ENCODE measurements at places on chromosomes 11 and 22.

DNA sequence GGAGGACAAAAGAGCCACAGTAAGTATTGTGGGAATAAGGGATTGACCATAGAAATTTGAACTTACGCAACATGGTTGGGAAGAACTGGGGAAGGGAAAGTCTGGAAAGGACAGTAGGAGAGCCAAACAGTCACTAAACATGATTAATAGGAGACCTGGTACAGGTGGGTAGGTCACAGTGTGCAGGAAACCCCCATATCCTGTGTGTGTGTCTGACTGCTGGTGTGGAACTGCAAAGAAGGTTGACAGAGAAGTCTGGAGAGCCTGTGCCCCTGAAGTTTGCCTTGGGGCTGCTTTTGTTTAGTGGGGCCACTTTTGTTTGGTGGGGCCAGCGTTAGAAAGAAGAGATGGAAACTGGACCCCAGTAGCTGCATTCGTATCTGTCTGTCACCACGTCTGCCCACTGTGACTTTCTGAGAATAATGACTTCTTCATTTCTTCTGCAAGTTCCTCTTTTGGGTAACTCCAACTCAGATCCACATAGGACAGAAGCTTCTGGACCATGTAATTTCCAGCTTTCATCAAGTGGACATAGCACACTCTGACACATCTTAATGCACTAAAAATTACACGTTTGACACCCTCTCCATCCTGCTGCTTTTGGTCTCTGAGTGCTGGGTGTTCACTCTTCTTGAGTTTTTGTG is 126.8 kb upstream of the RAG2 start:
- DNase-seq = peak; percentile 3

- DNase-seq = no peak
Measured at GRCh38 chr11:84522331-84522730, 1104.8 kb downstream of the DLG2 start.

DNA sequence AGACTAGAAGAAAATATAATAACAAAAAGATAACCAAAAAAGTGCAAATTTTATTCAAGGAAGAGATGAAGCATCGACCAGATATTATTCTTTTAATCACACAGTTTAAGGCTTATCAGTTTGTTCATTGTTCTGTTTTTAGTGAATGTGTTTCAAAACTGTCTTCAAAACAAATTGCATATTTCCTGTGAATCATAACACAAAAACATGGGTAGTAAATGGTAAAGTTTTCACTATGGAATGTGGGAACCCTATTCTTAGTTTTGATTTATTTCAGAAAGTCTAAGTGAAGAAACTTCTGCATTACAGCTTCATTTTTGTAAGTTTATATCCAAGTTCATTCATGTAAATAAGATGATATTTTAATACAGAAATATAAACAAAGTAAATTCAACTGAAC is 207.6 kb upstream of the LUZP2 start:
- DNase-seq = no peak

GRCh38 chr11:127117231-127117739 is 116.7 kb upstream of the KIRREL3 start:
- no peak for DNase-seq

- DNase-seq = no peak
Measured at GRCh38 chr11:12263141-12263693, 114.2 kb upstream of the PARVA start.

- peak; percentile 58 for DNase-seq
Measured at GRCh38 chr22:41831828-41832552, 915 bp upstream of the SREBF2 start.

- no peak for DNase-seq
Measured at GRCh38 chr11:45890886-45891550, 5.6 kb downstream of the MAPK8IP1 start.

- no peak for DNase-seq
Measured at GRCh38 chr22:32967386-32968101, 90.6 kb downstream of the SYN3 start.

- no peak for DNase-seq
Measured at GRCh38 chr11:120337355-120338106, 1.3 kb downstream of the ARHGEF12 start.

DNA sequence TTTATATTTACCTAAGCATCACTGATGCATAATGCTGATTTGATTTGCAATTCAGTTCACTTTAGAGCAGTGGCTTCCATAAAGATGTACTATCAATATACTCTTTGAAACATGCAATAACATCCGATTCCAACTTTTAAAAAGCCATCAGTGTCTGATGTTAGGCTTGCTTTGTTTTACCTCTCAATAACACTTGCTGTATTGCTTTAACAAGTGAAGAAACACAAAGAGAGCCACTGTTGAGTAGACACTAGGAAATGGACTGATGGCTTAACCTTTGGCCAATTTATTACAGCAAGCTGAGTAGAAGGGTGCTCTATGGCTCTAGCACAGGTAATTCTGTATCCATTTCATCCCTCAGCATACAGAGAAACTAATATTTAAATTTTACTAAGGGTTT is 122.1 kb downstream of the FCHSD2 start:
- DNase-seq = peak; percentile 21

DNA sequence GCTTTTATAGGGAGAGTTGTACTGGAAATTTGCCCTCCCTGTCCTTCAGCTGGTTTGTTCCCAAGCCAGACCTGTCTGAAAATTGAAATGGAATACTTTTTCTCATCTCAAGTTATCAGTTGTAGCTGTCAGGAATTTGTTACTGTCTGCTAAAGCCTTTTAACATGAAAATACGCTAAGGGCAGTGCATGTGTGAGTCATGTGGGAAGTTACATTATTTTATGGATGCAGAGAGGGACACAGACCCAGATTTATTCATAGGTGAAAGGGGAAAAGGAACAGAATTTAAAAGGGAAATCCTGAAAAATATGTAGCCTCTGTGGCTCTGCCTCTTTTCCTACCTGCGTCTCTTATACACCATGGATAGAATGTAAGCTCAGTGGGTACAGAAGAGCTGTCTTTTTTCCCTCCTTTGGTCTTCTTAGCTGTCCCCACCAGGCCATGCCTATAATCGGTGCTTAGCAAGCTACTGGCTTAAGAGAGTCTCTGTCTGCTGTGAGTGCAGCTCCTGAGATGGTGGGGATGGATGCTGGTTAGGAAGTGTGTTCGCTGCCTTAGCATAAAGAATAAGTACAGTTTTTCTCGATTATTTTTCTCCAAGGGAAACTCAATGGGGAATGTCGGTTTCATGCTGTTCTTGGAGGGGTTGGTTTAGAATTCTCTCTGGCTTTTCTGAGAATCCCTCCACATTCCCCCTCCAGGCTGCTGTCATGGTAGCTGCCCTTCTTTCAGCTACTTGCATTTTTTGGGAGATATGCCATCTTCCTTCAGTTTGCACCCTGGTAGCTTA is 166.8 kb downstream of the TEAD1 start:
- no peak for DNase-seq

- no peak for DNase-seq
Measured at GRCh38 chr22:24819911-24820461, 14.0 kb downstream of the SGSM1 start.

GRCh38 chr11:119205574-119206510 is at the start of gene CBL:
Gene CBL, plus strand, starts transcription at chr11:119206339. Its CDS starts 79 bp downstream, at chr11:119206418.
- DNase-seq = peak; percentile 96

GRCh38 chr22:42317691-42318547 is 47.5 kb upstream of the TCF20 start:
- DNase-seq = no peak

GRCh38 chr11:68367252-68367651 is 54.9 kb downstream of the LRP5 start:
- no peak for DNase-seq

GRCh38 chr22:41603873-41604332 is 14.3 kb upstream of the PMM1 start:
- DNase-seq = no peak

- DNase-seq = no peak
Measured at GRCh38 chr22:44091021-44091721, 67.1 kb downstream of the PARVB start.

GRCh38 chr11:1852271-1852876 is 510 bp upstream of the LSP1 start:
- DNase-seq = no peak

DNA sequence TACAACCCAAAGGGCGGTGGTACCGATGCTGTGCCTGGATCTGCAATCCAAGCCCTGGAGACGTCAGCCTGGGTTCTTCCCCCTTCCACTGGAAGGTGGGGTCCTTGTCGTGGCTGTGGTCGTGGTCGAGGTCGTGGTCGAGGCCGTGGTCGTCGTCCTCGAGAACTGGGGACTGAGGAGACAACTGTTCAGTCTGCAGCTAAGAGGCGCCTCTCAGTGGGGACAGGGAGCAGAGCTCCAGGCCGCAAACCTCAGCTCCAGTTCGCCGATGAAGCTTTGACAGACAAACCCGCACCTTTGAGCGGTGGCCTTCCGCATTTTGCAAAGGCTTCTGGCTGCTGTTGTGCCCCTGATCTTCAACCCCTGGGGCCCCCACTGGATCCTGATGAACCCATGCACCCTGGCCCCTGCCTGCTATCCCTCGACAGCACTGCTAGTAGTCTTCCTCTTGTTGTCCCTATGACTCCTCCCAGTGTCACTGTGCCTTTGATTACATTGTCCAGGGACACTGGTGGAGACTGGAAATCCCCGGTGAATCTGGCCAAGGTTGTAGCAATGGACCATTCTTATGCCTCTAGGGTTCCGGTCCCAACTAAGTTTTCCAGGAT is 1.5 kb downstream of the KDM4F start:
- DNase-seq = no peak

- no peak for DNase-seq
Measured at GRCh38 chr11:22516111-22516510, 109.5 kb downstream of the FANCF start.

DNA sequence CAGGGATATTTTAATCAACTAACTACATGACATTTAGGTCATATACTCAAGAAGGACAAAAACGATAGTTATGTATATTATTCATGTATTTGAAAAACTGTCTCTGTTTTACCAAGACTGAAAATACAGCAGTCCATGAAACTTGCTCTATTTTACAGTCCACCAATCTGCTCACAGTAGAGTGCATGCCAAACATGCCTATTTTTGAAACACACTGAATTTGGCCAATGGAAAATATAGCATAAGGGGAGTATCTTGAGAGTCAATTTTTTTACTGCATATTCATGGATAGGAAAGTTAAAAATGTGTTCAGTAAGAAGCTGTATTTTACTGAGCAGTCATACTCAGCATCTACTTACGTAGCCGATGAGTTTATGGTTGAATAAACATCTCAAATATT is 621.2 kb upstream of the CHORDC1 start:
- DNase-seq = no peak

GRCh38 chr11:108817976-108818375 is 153.1 kb downstream of the DDX10 start:
- no peak for DNase-seq

GRCh38 chr22:45563362-45564040 is 60.8 kb downstream of the FBLN1 start:
- DNase-seq = no peak

DNA sequence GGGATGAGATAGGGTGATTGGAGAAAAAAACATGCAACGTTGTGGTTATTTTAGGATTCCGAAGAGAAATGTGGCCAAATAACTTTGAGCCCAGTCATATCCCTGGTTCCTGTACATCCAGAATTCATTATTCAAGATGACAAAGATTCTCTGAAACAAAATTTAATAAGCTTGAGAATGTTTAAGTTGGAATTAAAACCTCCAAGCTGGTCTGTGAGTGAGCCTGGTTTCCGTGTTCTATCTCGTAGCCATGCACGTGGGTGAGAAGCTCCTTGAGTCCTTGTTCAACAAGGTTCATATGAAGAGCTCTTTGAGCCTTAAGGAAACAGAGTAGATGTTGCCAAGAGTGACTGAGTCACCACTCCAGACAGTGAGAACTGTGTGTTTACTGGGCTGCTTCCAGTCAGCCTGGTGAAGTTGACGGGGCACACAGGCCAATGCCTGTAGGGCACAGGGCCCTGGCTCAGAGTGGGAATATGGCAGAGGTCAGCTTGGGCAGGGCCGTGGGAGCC is 206.5 kb downstream of the NAV2 start:
- DNase-seq = no peak

GRCh38 chr11:115324581-115325432 is 179.4 kb downstream of the CADM1 start:
- peak; percentile 78 for DNase-seq

- DNase-seq = no peak
Measured at GRCh38 chr11:120662071-120662676, 150.6 kb downstream of the GRIK4 start.

DNA sequence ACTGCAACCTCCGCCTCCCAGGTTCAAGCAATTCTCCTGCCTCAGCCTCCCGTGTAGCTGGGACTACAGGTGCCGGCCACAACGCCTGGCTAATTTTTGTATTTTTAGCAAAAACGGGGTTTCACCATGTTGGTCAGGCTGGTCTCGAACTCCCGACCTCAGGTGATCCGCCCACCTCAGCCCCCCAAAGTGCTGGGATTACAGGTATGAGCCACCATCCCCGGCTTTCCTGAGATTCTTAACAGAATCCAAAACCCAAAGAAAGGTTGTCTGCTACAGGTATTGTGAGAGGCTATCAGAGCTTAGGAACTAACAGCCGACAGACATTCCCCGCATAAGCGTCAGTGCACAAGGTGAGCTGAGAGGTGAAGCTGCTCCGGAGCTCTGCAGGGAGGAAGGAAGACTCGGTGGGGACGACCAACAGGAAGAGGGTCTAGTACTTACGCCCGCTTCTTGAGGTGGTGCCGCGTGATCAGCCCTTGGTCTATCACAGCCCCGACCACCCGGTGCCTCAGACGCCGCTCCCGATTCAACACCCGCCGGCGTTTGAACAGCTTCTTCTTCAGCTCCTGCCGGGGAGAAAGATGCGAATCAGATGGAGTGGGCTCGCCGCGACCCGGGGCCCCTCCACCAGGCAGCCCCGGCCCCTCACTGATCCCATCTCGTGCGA is 470 bp downstream of the C11orf98 start:
- DNase-seq = no peak

DNA sequence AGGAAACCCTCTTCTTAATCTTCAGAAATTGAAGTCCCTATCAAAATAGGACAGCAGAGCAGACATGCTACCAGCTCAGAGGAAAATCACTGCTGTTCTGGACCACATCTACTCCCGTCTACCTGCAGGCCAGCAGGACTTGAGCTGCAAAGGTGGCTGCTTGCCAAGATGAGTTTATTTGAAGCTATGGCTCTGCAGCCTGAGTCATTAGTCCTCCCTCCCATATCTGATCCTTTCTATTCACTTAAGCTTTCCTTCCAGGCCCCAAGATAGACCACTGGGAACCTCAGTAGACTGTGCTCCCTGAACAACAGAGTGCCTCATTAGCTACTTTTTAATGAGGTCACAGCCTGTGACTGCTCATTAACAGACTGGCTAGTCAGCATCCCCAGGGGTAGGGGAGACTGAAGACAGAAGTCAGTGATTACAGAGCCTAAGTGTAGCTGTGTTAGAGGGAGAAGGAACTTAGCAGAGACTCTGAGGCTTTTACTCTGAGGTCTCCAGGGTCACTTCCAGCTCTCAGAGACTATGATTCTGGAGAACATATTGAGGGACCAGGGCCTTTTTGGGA is 6.8 kb upstream of the OR10A2 start:
- no peak for DNase-seq

GRCh38 chr11:114343493-114343892 is 47.3 kb downstream of the NNMT start:
- no peak for DNase-seq

- DNase-seq = no peak
Measured at GRCh38 chr11:1847926-1848639, 4.8 kb upstream of the LSP1 start.
